ENCODE measurements at places on chromosomes 1 and 21.
A peak's percentile ranks its signal among the peaks of the same experiment; 100 is the strongest.

DNA sequence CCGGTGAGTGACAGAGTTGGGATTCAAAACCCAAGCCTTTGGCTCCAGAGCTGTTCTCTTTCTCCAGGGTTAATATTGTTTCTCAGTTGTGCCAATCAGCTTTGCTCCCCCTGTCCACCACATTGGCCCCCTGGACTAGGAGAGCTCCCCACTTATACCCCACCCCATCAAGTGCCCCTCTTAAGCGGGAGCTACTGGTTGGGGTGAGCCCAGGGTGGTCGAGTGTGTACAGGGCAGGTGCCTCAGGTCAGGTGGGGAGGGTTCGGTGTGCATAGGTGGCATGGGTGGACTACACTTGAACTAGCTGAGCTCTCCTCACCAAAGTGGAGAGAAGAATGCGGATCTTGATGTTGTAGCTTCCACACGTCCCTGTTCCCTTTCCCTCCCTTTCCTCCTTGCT, 14.2 kb downstream of the KCNA2 start:
- no peak for DNase-seq

DNA sequence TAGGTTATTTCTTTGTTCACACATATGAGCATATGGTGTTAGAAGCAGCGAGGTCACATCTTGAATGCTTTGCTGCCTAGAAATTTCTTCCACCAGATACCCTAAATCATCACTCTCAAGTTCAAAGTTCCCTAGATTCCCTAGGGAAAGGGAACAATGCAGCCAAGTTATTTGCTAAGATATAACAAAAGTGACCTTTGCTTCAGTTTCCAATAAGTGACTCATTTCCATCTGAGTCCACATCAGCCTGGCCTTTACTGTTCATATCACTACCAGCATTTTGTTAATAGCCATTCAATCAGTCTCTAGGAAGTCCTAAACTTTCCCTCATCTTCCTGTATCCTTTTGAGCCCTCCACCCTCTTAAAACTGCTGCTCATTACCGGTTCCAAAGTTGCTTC, 1502.5 kb downstream of the KCNT2 start:
- DNase-seq, result no peak

- no peak for DNase-seq
These were observed 99.8 kb downstream of the MRPL39 start for GRCh38 chr21:25507522-25507921.

DNA sequence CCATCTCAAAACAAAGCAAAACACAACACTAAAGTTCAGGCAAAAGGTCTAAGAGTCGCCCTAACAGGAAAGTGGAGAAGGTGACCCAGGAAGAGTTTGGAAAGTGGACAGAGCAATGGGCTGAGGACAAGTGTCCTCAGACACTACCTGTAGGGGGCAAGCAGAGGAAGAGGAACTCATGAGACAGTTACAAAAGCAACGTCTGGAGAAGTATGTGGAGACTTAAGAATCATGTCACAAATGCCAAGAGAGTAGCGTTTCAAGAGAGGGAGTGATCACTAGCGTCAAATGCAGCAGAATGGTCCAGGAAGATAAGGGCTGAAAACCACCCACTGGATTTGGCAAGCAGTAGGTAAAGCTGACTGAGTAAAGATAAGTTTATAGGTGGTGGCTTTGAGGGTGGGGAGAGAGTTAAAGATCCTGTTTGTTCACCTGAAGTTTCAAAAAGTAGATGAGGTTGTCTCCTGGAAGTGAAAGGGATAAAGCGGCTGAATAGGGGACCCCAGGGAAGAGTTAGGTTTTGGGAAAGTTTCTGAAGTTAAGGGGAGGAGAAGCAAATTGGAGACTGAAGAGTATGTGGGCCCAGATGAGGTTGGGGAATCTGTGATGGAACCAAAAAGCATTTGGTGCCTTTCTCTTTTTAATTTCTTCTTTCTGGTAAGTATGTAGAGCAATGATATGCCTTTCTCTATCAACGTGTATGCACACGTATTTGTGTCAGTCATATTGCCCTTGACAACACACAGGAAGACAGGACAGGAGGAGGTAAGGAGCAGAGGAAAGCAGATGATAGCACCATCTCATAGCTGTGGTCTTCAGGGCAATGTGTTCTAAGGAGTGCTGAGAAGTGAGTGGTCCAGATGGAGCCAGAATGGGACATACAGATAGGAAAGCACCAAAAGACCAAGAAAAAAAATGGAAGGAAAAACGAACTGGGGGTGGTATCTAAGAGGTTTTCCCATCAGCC, 3.1 kb downstream of the BSDC1 start:
- no peak for DNase-seq

DNA sequence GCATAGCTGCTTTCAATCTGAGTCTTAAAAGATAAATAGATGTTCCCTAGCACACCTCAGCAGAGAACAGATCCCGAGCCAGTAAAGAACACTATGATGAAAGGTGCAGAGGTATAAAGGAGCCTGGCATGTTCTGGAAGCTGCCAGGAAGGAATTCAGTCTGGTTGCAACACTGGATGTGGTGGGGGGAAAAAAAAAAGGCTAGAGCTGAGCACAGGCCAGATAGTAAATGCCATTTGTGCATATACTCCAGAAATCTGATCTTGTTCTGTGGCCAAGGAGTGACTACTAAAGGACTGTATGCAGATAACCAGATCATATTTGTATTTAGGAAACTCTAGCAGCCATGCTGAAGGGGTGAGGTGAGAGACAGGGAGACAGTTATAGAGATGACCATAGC, 240.3 kb downstream of the VAV3 start:
- peak; percentile 51 for DNase-seq

DNA sequence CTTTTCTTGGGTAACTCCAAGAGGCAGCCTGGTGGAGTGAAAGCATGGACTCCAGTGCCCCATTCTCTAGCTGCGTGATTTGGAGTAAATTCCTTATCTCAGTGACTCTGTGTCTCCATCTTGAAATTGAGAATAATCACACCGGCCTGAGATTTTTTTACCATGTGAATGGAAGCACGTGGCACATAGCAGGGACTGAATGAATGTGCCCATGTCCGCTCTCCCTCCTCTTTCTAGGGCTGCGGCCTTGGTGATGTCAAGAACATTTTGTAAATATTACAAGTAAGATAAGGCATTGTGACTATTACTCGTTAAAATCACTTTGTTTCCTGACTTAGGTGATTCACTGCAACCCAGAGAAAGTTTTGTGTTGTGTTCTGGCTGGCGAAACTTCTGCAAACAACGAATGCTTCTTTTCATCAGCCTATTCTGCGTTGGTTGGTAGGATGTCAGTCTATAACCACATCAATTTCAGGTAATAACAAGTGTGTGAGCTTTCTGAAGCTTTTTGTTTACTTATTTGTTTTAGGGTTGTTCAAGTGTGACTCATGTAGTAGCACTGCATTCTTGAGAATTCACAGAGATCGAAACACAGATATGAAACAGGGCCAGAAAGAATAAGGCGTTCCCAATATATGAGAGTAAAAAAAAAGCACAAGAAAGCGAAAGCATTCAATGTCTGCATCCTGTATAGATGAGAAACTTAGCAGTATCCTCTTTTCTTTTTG, 135.7 kb upstream of the SLC45A1 start:
- no peak for DNase-seq

DNA sequence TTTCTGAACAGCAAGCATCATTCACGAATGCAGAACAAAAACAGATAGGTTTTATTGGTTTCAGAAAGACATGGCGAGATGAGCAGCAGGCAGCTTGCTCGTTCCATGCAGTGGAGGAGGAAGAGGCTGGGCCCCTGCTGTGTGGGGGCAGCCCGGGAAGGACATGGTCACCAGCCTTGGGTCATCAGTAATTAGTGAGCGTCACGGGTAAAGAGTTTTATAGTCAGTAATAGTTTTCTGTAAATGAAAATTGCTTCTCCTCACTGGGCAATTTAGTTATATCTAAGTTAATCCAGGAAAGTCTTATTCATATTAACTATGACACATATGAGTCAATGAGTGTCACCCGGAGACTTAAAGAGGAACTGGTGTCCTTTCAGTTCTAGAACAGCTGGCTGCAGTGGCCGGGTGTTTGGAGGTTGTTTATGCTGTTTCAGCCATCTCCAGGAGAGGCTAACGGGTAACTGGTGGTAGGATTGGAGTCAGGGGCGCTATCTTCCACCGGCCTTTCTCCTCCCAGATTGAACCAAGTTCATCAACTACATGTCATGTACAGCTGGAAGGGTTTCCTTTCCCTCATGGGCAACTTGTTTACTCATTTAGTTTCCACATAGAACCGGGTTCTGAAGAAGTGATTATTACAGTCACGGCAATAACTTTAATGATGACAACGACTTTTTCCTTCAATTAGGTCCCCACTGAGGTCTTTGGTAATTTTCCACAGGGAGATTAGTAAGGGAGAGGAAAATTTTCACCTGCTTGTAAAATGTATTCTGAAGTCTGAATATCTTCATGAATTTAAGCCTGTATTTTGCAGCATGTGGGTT, 34.6 kb upstream of the SLC45A1 start:
- no peak for DNase-seq

- DNase-seq, result no peak
These were observed 13.7 kb downstream of the MEGF6 start for GRCh38 chr1:3597599-3597964.

- DNase-seq, result peak; percentile 28
These were observed 272.2 kb downstream of the PAPPA2 start for GRCh38 chr1:176735201-176735600.

DNA sequence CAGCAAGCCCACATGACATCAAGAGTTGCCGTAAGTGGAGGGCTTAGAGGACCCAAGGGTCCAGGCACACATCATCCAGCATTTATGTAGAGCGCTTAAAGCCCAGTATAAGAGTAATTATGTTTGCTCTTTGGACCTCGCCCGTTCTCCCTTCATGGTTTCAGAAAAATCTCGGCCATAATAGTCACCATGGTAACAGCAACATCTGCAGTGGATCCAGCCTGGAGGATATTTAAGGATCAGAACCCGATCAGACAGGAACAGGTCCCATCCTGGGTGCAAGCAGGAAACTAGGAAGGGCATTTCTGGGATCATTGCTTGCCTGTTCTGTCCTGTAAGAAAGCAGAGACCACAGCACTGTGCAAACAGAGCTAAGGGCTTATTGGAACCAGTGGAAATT, 89.9 kb upstream of the KAZN start:
- no peak for DNase-seq

- DNase-seq, result no peak
These were observed 46.8 kb downstream of the MACO1 start for GRCh38 chr1:25477448-25478034.

DNA sequence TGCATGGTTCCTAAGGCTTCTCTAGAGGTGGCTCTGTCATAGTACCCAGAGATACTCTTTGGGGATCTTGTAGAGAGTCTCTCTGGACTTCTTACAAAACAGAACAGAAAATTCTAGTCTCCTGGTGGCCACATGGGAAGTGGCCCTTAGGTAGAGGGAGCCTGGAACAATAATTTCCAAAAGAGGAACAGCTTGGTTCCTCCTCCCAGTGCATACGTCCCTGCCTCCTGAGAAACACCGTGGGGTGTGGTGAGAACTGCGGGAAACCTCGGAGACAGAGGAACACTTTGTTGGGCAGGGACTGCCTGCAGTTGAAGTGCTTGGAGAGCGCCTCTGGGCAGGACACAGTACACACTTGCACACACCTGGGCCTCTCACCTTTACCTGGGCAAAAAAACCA, 38.8 kb upstream of the EPHA8 start:
- DNase-seq, result no peak

DNA sequence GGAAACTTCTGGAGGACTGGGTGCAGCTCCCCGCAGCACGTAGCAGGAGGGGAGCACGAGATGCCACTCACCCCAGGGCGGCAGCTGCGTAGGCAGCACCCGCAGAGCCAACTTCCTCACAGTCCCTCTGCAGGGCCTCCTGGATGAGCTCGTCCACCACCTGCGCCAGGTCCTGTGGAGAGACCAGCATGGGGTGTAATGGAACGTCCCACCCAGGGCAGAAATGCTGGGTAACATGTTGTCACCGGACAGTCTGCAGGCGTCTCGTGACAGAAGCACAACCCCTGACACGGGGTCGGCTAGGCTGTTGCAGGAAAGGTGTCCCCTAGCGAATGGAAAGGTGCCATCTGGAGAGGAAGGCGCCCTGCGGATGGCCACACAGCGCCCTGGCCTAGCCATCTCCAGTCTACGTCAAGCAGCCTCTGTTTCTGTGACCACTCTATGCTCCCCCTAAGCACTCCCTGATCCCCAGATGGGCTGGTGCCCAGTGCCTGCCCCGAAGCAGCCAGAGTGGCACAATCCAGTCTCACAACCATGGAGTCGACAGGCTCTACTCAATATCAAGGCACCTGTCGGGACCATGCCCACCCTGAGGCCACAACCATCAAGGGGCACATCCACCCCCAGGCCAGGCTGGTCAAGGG, 21.2 kb downstream of the MCM3AP start:
- DNase-seq, result no peak

GRCh38 chr1:245195398-245195797, 40.6 kb downstream of the KIF26B start:
- DNase-seq, result no peak

DNA sequence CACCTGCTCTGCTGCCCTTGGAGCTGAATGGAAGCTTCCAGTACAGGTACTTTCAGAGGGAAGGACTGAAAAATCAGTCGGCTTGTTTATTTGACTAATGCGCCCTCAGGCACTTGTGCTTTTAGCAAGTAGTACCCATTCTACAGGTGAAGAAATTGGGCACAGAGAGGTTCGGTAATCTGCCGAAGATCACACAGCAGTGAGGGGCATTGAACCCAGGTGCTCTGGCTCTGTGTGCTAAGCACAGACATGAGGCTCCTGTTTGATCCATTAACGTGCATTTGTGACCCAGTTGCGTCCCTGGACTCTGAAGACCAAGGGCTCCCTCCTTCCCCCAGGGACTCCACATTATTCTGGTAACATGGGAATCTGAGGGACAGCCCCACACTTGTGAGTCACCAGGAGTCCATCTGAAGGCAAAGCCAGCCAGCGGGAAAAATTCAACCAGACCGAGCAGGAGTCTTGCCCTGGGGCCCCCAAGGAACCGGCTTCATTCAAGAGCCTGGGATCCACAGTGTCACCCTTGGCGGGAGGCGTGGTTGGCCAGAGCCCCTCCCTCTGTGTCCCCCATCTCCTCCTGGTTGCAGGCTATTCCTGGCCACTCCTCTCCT, 192.4 kb upstream of the ARHGEF16 start:
- no peak for DNase-seq

DNA sequence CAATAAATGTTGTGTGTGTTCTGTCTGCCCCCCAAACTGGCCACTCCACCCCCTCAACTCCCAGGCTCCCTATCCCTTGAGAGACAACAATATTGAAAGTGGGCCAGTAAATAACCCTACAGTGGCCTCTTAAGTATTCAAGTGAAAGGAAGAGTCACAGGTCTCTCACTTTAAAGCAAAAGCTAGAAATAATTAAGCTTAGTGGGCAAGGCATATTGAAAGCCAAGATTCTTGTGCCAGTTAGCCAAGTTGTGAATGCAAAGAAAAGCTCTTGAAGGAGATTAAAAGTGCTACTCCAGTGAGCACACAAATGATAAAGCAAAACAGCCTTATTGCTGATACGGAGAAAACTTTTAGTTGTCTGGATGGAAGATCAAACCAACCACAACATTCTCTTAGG, 158.4 kb downstream of the GABPA start:
- DNase-seq, result no peak

GRCh38 chr1:37238364-37239224, 204.3 kb upstream of the GRIK3 start:
- DNase-seq, result no peak

GRCh38 chr1:227884370-227885134, 63.2 kb downstream of the WNT9A start:
- no peak for DNase-seq

- DNase-seq, result no peak
These were observed 23.3 kb upstream of the OVAAL start for GRCh38 chr1:180535418-180535999.
